DMS 273 treated with DMSO at 0.1 percent for 48 hours (cell line): ENCODE measurements at places on chromosomes 7 and 10.

- no peak for DNase-seq
These were observed 87.5 kb upstream of the ANLN start for GRCh38 chr7:36301914-36302771.

DNA sequence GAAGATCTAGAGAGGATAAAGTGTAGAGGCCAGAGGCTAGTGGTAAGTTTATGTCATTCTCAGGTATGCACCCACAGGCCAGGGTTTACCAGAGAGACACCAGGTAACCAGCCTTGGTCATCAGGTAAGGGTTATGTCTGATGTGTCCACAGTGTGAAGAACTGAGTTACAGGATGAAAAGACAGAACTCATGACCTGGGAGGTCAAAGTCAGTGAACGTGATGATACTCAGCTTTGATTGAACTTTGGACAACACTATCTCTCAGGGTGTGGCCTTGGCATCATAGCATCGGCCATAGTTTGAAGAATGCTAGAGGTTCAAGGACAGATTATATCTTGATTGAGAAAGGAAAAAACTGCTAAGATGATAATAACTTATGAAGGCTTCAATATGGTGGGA, 37.5 kb downstream of the MGAM start:
- DNase-seq = no peak

DNA sequence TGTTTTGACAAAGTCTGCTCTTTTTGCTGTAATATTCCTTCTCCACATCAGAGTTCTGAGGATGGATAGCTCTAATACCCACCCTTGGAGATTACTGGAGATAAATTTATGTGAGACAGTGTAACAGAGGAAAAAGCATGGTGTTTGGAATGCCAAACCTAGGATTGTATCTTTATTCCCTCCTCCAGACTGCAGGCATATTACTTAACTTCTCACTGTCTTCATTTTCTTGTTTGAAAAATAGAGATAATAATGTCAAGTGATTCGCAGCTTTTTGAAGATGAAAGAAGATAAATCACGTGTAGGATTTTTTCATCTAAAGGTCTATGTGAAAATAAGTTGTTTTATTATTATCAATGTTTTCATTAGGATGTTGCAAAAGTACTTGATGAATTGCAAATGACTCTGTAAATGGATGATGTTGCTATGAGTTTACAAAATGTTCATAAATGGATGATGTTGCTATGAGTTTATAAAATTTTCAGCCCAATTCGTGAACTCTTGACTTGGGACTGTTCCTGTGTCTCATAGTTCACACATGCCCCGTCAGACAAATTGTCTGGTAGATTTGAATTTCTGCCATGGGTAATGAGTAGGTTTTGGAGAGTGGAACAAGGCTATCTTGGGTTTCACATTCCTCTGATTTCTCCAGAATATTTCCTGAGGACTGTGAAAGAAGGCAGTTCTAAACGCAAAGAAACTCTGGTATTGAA, 113.1 kb upstream of the IGFBP3 start:
- no peak for DNase-seq

- DNase-seq = no peak
These were observed at the start of gene AGR2 for GRCh38 chr7:16804674-16805439. Gene AGR2 (minus strand): TSS chr7:16804999. CDS start chr7:16801796, 3,203 bp downstream.

DNA sequence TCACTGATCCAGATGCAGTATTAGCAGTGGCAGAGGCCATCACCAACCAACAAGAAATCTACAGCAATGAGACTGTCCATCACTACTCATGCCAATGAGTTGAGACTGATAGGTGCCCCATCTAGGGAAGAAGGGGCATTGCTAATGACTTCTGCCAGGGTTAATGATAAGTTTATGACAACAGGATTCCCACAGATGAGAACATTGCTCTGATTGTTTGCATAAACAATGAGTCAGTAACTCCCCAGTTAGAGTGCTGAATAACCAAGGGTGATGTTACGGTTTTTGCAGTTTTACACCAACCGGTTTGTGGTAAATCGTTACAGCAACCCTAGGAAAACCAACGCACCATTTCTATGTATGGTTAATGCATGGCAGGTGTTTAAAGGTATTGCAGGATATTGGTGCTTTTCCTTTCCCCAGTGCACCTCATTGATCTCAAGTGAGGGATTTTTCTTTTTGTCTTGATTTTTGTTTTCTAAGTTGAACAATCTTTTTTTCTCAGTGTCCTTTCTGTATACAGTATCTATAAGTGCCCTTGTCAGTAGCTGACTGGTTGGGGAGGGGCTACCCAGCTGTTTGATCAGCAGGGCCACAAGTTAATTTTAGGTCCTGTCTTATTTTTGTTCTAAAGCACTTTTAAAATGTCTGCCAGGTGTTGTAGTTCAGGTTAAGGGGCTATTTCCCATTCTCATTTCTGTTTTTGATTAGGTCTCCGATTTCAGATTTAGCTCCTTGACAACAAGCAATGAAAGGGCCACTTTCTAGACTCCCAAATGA, 3.9 kb upstream of the CSGALNACT2 start:
- DNase-seq = no peak

GRCh38 chr7:77631820-77632219, 64.4 kb upstream of the RSBN1L start:
- DNase-seq = no peak

- no peak for DNase-seq
These were observed 94.6 kb upstream of the FAM180A start for GRCh38 chr7:135843214-135843613.

GRCh38 chr7:80918399-80918798, 452 bp downstream of the SEMA3C start:
- no peak for DNase-seq

DNA sequence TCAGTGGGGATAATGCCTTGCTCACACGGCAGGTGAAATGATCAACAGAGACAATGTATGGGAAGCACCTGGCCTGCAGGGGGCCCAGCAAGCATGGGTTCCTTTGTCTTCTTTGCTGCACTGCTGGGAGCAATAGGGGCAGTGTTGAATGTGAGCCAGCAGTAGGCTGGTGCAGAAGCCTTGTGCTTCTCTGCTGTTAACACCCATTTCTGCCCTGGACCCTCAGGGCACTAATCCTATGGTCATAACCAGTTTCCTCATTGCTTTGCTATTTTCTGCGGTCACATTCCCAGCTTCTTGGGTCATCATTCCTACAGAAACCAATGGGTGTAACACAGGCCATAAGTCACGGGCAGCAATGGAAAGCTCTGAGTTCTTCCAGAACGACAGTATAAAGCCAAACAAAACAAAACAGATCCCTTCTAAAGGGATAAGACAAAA, 10.9 kb upstream of the LGI1 start:
- no peak for DNase-seq

- no peak for DNase-seq
These were observed 417.9 kb upstream of the CNTNAP2 start for GRCh38 chr7:145698526-145699262.

GRCh38 chr7:142669074-142669654, 80.1 kb upstream of the PRSS1 start:
- DNase-seq = no peak

DNA sequence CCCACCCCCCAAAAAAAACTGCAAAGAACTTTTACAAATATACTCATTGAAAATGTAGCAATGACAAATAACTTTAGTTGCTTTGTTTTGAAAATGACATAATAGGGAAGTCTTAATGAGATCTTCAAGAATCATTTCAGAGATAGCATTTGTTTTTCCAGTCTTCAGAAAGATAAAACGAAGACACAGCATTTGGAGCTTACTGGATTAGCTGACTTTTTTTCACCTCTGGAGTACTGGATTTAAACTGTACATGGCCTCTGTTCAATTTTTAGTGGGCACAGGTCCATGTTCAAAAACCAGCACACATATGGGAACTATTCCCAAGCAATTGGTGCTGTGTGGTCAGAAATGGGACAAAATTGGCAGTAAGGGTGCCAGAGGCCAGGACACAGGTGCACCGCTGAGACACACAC, 3.9 kb downstream of the RAB11FIP2 start:
- no peak for DNase-seq

GRCh38 chr10:20058135-20058534, 241.9 kb downstream of the PLXDC2 start:
- no peak for DNase-seq

DNA sequence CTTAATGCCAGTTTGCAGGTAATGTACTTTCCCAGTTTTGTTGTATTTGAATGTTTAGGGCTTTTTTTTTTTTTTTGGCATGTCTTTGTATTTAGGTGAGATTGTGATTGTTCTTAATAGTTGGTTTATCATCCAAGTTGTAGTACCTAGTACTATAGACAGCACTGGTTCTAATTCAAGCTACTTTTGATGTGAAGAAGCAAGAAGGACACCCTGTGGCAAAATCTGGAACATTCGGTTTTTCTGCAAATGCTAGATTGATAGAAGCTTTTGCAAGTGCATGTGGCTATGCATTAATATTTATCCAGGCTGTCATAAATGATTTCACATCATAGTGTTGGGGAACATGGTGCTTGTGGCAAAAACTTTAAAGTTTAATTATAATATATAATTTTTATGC, 248.9 kb downstream of the FOXP2 start:
- peak; percentile 6 for DNase-seq

DNA sequence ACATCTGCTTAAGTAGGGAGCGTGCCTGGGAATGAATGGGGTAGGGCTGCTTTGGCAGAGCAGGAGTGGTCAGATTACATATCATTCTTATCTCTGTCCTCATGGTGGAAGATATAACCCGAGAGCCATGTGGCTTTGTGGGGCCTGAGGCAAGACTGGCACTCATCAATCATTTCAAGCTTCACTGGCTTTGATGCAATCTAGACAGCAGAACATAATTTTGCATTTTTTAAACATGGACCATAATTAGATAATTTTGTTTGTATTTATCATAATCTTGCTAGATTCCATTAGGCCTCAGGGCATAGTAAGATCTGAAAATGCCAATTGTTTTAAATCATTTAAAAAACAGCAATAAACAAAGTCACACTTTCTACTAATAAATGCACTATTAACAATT, 480.3 kb downstream of the NXPH1 start:
- no peak for DNase-seq

DNA sequence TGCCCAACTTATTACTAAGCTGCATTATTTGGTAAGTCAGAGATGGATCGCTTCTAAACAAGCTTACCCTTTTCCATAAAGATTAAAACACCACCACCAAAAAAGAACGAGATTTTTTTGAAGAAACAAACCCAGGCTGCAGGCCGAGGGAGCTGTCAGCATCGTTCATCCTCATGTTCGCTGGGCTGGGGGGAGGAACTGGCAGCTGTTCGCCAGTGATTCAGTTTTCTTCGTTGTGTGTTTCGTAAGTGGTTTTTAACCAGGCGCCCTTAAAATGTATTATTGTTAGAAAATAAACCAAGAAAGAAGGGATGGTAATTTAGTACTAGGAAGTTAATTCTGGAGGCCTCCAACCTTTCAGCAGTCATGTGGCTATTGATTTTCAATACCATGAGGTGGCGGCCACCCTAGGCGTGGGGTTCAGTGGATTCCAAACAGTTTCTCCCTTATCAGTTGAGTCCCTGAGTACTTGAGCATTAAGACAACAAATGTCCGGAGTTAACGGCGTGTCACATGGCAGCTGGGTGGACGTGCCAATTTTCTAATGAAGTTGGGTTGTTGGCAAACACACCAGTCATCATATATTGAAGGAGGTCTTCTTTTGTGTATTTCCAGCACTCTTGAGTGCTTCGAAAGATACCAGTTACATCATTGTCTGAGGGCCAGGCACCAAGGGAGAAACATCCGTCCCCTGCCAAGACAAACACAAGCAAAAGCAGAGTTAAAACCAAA, 173.2 kb downstream of the EBF3 start:
- no peak for DNase-seq

GRCh38 chr7:77352665-77353406, 63.3 kb downstream of the GSAP start:
- DNase-seq = no peak

DNA sequence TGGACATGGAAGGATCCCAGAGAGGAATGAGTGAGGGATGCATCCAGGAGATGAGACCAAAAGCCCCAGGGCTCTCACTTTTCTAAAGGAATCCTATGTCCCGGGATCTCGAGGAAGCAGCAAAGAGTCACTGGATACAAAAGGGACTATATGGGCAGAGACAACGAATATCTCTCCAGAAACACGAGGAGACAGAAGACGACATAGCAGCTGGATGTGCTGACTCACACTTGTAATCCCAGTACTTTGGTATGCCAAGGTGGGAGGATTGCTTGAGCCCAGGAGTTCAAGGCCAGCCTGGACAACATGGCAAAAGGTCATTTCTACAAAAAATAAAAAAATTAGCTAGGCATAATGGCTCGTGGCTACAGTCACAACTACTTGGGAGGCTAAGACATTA, 24.7 kb upstream of the MSMB start:
- DNase-seq = no peak

DNA sequence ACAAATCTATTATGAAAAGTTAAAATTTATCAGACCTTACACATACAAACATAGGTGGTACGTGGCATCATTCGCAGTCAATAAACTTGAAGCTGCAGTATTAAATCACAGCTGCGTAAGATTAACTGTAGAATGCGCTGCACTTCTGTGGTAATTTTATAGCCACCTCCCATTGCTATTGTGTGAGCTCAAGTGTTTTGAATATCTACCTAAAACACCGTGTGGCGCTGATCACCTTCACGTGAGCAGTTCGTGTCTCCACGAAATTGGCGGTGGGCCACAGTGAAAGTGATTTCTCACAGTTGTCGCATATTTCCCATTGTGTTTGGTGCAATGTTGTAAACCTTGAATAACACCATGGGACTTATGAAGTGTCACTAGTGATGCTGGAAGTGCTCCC, 102.8 kb downstream of the PLPP4 start:
- DNase-seq = no peak

- peak; percentile 66 for DNase-seq
These were observed 3.6 kb downstream of the HOXA13 start for GRCh38 chr7:27196287-27196767.

GRCh38 chr10:5735119-5735518, 50.5 kb downstream of the TASOR2 start:
- no peak for DNase-seq

DNA sequence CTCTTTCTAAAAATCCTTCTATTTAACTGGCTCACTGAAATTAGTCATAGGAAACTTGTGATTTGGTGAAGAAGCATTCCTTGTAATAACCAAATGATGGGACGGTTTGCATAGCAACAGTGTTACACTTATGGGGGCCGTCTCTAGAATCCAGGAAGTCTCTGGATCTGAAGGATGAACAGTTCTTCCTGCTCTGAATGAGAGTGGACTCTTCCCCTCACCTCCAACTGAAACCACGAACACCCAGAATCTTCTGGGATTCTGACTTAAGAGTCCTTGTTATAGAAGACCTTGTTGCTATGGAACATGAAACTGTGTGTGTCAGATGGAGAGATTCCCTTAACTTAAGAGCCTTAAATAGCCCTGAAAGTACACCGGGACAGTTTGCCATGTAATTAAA, 23.2 kb downstream of the NOLC1 start:
- no peak for DNase-seq

DNA sequence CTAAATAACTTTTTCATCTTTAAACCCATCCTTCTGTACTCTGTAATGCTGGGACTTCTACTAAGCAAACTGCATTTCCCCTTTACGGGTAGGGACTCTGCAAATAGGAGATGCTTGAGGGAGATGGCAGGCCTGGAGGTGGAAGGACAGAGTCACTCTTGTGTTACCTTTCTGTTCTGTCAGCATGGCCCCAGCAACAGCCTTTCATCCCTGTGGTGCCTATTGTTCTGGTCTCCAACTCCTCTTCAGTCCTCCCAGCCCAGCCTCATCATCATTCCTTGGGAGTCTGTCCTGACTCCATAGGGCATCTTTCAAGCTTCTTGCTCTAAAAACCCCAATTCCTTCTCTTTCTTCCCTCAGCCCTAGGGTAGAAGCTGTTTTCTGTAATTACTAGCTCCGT, 230.0 kb downstream of the SNX13 start:
- no peak for DNase-seq
